ENCODE measurements at places on chromosomes 1 and 21.

DNA sequence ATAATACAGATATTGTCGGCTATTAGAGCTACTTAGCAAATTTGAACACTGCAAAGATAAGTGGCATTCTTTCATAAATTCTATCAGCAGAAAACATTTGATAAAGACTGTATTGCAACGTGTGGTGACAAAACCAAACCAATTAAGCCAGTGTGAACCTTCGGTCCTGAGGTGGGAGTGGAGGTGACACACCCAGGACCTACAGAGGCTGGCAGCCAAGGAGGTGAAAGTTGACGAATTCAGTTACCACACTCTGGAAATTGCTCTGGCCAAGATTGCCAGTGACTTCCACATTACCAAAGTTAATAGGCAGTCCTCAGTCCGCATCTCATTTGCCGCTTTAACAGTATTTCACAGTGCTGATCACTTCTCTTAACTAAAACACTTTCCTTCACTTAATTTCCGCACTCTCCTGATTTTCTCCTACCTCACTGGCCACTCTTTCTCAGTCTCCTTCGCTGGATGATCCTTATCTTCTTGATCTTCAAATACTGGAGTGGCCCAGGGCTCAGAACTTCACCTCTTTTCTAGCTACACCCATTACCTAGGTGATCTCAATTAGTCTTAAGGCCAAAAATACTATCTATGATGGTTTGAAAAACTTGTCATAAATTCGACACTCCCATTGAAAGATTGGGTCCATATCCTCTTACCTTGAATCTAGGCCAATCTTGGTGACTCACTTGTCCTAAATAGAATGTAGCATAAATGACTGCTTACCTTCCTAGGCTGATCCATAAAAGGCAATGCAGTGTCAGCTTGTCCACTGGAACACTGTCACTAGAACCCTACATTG is 5.1 kb upstream of the CDC42BPA start:
- DNase-seq = no peak

GRCh38 chr1:228017356-228018124 is 10.7 kb downstream of the WNT3A start:
- no peak for DNase-seq

- DNase-seq = no peak
These were observed 14.4 kb upstream of the ERVH48-1 start for GRCh38 chr21:42939582-42940413.

GRCh38 chr1:185654199-185654951 is 79.8 kb upstream of the HMCN1 start:
- DNase-seq = no peak

- DNase-seq = no peak
These were observed 54.6 kb downstream of the STXBP3 start for GRCh38 chr1:108801101-108801500.

- no peak for DNase-seq
These were observed 401.1 kb upstream of the LYPLAL1 start for GRCh38 chr1:218772575-218772974.

GRCh38 chr1:85146972-85147359 is 53.9 kb downstream of the SYDE2 start:
- DNase-seq = no peak

GRCh38 chr1:24092979-24093378 is 19.0 kb downstream of the MYOM3 start:
- DNase-seq = no peak

DNA sequence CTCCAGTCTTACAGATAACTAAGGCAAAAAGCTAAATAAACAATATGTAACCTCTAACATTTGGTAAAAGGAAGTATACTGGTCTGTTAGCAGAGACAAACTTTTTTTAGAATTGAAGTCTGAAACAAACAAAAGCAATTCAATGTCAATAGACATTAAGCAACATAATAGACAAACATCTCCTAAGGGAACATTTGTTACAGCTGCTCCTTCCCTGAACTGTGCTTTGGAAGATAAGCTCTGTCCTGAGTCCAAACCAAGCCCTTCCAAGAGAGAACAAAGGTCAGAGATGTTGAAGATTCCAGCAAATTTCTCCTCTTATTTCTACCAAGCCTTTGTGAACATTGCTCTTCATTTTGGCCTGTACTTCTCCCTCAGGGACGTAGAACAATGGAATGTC is 25.3 kb downstream of the FMO2 start:
- DNase-seq = no peak

GRCh38 chr1:221517961-221518360 is 223.9 kb downstream of the DUSP10 start:
- DNase-seq = no peak

GRCh38 chr1:222373831-222374602 is 173.9 kb downstream of the HHIPL2 start:
- DNase-seq = no peak

- peak; percentile 52 for DNase-seq
These were observed 35.1 kb downstream of the NUAK2 start for GRCh38 chr1:205286335-205286950.

GRCh38 chr1:97252076-97252475 is 530.5 kb downstream of the PTBP2 start:
- no peak for DNase-seq

DNA sequence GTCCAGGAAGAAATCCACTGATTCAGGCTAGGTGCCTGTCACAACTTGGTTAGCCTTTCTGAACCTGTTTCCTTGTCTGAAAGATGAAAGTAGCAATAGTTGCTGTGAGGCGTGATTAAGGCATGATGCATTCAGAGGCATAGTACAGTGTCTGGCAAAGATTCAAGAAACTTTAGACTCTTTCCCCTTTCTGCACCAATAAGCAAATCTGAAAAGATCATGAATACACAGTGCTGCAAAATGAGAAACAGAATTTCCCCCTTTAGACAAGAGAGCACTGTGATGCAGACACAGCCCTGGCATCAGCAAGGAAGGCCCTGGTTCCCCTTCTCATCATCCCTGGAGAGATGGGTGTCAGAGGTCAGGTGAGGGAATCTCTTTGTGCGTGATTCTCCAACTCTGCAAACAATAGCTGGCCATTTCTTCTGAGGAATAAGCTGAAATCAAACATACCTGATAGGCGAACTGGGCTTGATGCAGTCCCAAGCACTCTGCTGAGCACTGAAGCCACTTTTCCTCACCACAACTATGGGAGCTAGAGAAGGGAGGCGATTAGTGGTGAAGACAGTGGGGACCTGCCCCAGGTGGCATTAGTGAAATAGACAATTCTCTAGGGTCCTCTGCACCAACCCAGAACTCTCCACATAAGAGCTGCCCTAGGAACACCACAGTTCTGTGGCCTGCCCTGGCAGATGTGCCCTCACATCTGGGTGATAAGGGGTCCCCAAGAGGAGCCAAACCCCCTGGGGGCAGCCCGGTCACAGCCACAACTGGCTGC is 41.7 kb downstream of the ITPKB start:
- DNase-seq = no peak

DNA sequence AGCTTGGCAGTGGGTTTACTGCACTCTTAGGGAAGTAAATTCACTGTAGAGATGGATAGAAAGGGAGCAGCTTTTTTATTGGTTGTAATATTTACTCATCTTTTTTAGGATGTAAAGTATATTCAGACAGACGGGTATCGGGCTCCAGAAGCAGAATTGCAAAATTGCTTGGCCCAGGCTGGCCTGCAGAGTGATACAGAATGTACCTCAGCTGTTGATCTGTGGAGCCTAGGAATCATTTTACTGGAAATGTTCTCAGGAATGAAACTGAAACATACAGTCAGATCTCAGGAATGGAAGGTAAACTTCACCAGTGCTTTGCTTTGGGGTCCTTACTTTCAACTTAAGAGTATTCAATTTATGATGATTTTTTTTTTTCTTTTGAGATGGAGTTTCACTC is 3.2 kb downstream of the UHMK1 start:
- DNase-seq = no peak

DNA sequence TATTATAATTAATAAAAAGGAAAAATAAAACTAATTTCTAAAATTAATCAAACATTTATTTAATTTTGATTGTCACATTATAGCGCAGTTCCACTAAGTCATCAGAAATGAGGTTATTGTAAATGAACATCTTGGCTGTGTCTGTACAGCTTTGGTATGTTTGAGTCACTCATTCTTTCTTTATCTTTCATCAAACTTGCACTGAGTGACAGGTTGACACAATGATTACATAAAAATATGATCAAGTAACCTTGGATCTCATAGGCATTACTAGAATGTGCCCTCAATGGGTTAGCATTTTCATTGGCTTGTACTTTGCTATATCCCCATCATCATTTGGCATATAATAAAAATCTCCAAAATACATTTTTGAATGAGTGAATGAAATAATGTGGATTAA is 1353.2 kb upstream of the ADGRL2 start:
- no peak for DNase-seq

DNA sequence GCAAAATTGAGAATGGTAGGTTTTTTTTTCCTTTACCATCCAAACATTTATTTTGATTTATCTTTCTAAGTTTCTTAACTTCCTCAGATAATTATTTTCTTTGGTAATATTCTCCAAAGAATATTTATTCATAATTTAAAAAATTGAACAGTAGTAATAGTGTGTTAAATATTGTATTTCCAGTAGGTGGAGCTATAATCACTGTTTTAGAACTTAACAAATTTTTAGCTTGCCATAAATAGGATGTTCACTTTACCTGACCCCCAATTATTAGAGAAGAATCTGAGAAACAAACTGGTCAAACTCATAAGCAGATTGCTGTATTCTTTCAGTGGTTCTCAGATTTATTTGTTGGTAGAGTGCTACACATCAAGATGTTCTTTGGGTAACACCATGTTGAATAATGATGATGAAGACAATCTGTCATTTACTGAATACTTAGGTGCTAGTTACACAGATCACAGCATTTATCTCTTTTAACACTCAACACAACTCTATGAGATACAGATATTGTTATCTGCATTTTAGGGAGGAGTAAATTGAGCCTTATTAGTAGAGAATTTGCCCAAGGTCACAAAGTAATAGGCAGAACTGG is 82.4 kb upstream of the GPR88 start:
- no peak for DNase-seq

- DNase-seq = no peak
These were observed 66.1 kb downstream of the TBX15 start for GRCh38 chr1:118921994-118922393.

- no peak for DNase-seq
These were observed 7.0 kb upstream of the USP24 start for GRCh38 chr1:55222152-55222551.

DNA sequence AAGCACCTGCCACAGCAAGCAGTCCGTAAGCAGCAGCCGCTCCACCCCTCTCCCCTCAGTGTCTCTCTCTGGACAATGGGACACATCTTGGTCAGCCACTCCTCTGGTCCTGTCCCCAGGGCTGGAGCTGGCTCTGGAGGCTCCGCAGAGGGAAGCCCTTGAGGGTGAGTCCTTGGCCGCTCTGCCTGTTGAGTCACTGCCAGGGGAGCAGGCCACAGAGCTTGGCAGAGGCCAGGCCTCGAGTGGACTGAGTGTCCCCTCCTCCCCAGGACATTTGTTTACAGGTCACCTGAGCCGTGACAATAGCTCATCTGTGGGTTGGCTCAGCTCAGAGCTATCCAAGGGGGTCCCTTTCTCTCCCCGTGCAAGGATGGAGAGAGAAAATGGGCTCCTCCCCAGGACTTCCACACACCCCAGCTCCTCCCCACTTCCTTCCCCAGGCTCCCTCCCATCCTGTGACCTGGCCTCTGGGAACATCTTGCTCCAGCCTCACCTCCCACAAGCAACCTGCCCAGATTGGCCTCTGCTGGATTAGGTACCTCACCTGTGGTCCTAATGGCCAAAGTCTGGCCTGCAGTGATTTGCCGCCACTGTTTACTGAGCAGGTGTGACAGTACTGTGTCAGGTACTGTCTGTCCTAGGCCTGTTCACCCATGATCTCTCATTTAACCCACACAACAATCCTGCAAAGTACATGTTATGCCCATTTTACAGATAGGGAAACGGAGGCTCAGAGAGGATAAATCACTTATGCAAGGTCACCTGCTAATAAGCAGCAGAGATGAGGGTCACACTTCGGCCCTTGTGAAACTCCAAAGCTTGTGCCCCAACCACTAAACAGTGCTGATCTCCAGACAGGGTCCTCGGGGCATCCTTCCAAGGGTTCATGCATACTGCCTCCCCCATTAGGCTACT is 4.8 kb downstream of the FAM131C start:
- DNase-seq = no peak

DNA sequence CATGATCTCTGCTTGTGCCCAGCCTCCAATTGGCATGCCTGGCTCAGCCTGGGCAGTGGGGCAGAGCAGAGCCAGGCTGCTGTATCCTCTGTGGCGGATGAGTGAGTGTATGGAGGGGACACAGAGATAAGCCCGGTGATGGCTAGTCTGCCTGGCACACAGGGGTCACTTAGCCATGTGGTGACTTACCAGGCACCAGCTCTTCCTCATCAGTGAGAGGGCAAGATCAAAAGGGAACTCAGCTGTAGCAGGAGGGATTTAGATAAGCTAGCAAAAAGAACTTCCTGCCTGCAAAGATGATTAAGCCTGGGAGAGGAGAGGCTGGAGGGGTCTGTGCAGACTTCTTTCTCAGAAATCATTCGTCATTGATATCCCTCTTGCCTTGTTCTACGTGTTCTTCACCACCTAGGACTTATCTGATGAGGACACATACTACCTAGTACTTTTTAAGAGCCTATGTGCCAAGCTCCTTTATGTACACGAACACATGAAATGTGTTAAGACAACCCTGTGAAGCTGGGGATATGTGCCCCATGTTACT is 7.9 kb downstream of the KIF21B start:
- DNase-seq = no peak

- DNase-seq = no peak
These were observed 185.6 kb downstream of the ZBTB18 start for GRCh38 chr1:244236721-244237120.

- no peak for DNase-seq
These were observed 13.8 kb upstream of the POGZ start for GRCh38 chr1:151472856-151473731.

DNA sequence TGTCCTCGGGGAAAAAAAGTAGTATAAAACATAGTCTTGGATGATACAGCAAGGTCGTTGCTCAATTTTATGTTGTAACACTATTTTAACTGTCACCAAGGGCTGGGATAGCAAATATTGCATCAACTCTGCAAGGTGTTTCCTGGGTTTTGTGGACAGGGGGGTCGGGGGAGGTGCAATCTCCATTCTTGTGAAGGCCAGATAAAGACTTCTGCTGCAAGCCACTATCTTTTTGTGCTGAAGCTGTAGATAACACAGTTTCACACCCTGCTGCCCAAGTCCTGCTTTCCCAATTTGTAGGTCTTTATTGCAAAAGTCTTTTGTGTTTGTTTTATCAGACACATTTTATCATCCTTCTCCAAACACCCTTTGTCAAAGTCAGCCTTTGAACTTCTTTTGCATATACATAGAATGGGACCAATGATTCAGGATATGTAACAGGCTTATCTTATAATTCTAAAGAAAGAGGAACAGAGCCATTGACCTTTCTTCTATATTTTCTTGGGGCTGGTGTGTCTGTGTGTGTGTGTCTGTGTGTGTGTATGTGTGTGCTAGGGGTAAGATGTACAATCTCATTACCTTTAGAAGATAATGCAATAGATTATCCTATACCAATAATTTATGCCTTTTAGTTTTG is 140.6 kb downstream of the RUNX1 start:
- no peak for DNase-seq
